ENCODE measurements at places on chromosomes 12 and 14.

GRCh38 chr12:54606556-54606955 is 18.1 kb upstream of the PPP1R1A start:
- no peak for DNase-seq

- DNase-seq: no peak
These were observed 40.3 kb upstream of the NTF3 start for GRCh38 chr12:5391653-5392052.

DNA sequence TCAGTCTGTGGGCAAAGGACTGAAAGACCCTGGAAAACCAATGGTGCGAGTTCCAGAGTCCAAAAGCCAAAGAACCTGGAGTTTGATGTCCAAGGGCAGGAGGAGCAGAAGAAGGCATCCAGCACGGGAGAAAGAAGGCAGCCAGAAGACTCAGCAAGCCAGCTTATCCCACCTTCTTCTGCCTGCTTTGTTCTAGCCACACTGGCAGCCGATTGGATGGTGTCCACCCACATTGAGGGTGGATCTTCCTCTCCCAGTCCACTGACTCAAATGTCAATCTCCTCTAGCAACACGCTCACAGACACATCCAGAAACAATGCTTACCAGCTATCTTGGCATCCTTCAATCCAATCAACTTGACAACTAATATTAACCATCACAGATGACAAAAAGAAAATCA is 57.2 kb upstream of the CAPRIN2 start:
- no peak for DNase-seq

DNA sequence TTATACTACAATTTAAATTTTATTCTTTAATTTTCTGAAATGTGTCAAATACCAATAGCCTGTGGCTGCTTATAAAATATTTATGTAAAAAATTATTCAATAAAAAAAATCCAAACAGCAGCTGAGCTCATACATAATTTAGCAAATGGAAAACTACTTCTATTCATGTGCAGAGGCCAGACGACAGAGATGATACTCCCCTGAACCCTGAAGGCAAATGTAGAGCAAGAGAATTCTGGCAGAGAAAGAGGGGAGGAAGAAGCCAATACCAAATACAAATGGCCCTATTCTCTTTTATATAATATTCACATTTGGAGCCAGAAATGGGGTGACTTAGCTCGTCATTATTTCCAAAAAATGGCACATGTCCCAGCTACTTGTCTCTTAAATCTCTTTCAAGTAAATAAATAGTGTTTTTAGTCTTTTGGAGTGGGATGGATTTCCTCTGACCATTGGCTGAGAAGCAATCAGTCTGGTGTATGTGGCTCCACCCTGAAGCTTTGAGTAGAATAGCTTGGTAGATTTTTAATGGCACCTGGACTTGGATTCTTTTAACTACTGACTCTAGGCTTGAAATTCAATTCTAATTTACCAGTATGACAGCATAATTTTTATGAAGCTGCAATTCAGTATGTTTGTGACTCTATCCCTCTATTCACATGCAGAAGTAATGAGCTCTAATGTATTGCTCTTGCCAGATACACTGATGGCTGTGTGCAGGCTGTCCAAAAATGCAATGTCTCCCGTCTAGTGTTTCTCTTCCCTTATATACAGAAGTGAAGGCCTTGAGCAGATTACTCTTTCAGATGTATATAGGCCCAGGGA is 113.4 kb upstream of the SCAF11 start:
- no peak for DNase-seq

- peak; percentile 93 for DNase-seq
These were observed 2.1 kb upstream of the UBC start for GRCh38 chr12:124916374-124917134.

- no peak for DNase-seq
These were observed 525.4 kb downstream of the TMEM121 start for GRCh38 chr14:106051796-106052195.

GRCh38 chr12:31651893-31652521 is 7.5 kb upstream of the ETFBKMT start:
- no peak for DNase-seq

DNA sequence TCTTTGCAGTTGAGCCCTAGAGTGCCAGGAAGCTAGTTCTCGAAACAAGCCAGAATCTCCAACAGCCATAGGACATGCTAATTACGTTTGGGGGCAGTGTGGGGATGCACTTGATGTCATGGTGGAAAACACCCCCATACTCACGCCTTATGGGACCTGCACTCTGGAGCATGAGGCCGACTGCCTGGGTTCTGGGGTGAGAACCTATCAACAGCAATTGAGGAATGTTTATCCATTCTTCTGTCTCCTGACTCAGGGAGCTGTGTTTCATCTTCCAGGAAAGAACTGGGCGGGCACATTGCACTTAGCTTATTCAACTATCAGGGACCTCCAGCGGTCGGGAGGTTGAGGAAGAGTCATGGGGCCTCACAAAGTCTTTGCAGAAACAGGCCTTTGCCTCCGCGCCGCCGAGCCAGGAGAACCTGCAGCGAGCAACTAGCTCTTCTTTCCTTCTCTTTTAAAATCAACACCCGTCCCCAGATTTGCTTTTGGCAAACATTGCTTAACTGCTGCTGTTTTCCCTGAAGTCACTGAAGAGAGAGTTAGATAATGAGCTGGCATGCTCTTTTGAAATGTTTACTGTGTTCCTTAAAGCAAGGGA is 226.1 kb upstream of the DIO3 start:
- no peak for DNase-seq

GRCh38 chr12:29578731-29579130 is 81.2 kb upstream of the OVCH1 start:
- DNase-seq: no peak

DNA sequence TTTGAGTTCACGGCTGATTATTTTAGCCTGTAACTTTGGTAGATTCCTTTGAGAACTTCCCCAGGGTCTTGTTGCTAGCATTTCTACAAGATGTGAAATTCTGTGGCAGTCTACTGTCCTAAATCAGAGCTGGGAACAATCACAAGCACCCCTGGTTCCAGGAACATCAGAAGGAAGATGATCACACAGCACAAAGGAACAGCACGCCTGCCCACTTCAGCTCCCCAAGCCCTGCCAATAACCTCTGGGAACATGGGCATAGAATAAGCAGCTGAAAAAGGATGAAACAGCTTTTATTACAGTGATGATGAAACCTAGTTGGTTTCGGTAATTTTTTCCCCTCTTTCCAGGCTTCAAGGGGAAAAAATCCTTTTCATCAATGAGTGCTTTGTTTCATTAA is 12.3 kb downstream of the GPR19 start:
- no peak for DNase-seq

DNA sequence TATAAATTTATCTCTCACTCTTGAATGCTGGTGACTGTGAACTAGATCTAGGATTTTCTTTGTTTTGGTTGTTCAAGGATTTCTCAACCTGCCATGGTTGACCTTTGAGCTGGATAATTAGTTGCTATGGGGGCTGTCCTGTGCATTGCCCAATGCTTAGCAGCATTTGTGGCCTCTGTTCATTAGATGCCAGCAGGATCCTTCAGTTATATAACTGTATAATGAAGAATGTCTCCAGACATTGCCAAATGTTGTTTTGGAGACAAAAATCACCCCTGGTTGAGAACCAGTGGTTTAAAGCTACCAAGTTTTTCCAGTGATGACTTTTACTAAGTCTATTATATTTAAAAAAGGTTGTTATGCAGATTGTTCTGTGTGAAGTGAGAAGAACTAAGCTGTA is 147.9 kb upstream of the STXBP6 start:
- no peak for DNase-seq

DNA sequence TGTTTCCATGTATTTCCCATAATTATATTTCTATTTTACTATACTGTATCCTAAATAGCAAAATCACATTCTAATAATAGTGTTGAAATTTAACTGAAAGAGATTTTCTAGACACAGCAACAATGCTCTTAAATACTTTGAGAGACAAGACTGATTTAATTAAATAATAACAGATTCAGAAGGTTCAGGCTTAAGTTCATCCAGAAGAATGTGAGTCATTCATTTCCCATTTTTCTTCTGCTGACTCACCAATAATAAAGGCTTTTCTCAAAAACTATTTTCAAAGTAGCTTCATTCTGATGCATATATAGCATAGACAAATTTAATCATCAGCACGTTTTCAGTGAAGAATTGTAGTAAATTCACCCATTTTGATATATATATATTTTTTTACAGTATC is 481.4 kb downstream of the MDGA2 start:
- no peak for DNase-seq

- DNase-seq: no peak
These were observed 41.5 kb downstream of the PITPNM2 start for GRCh38 chr12:123109319-123109772.

DNA sequence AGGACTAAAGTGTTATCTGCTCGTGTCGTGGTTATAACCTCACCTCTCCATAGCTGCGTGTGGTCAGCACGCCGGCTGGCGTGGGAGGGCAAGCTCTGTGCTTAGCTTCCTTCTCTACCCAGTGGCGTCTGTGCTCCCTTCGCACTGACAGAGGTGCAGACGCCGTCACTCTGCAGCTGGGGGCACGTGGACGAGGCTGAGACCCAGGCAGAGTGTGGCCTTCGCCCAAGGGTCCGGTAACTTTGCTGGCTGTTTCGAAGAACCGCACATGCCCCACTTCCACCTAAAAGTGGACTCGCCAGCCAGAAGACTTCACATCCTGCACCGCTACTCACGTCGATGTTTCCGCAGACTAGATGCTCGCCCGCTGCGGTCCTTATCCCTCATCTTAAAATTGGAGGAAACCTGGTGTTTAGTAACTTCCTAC is 35.9 kb upstream of the DYNC1H1 start:
- no peak for DNase-seq

- peak; percentile 62 for DNase-seq
These were observed 6.3 kb upstream of the MLXIP start for GRCh38 chr12:122072031-122072970.

DNA sequence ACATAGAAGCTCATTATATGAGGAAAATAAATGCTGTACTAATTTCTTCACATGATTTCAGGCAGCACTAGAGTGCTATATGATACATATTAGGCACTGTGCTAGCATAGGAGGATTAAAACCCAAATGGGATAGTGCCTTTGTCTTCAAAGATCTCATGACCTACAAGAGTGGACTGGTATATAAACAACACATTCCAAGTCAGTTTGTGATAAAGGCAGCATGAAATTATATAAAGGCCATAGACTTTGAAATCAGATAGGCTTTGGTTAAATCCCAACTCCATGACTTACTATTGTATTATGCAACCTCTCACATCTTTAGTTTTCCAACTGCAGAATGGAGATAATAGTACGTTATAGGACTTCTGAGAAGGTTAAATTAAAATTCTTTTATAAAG is 179.7 kb downstream of the RAD51B start:
- DNase-seq: no peak

- DNase-seq: no peak
These were observed 7.6 kb downstream of the FCF1 start for GRCh38 chr14:74720526-74720925.

GRCh38 chr12:56808954-56809353 is 45.8 kb downstream of the HSD17B6 start:
- no peak for DNase-seq

DNA sequence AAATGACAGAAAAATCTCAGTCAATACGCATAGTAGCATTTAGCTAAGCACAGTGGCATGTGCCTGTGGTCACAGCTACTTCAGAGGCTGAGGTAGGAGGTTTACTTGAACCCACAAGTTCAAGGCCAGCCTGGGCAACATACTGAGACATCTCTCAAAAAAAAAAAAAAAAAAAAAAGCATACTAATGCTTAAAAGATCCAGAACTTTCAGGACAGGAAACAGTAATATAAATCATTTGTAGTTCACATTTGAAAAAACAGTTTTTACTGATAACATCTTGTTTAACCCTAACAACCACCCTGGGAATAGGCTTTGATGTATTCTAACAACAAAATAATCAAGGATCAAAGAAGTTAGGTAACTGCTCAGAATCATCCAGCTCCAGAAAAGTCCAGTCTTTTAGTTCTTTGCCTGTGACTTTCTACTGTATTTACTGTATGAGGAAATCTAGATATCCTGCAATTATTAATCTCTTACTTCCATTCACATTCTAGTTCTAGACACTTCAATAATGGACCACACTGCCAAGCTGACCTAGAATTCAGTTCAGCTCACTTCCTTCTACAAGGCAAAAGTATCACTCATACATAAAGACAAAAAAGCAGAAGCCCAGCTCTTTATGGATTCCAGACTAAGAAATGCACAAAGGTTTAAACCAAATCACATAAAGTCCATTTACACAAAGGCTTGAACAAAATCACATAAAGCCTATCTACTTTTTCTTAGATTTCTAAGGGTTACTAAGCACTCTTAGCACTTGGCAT is 28.5 kb downstream of the PAWR start:
- no peak for DNase-seq

GRCh38 chr14:100320157-100320856 is 2.8 kb upstream of the SLC25A47 start:
- no peak for DNase-seq

- no peak for DNase-seq
These were observed 88.3 kb downstream of the TESC start for GRCh38 chr12:117010693-117011451.

GRCh38 chr12:51852404-51853137 is 4.1 kb upstream of the FIGNL2 start:
- DNase-seq: no peak

DNA sequence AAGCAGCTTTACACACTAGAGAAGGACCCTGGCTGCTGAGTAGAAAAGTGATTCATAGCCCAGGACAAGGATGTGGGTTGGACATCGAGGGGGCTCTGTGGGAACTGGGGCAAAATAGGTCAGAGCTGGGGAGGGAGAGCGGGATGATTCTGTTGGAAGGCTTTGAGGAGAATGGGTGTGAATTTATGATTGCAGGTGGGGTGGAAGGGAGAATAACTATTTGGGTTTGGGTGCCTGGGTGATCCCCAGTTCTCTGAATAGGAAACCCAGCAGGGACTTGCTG is 13.1 kb downstream of the SERPINA3 start:
- no peak for DNase-seq

- DNase-seq: no peak
These were observed 510 bp downstream of the ARID2 start for GRCh38 chr12:45730084-45730347.

DNA sequence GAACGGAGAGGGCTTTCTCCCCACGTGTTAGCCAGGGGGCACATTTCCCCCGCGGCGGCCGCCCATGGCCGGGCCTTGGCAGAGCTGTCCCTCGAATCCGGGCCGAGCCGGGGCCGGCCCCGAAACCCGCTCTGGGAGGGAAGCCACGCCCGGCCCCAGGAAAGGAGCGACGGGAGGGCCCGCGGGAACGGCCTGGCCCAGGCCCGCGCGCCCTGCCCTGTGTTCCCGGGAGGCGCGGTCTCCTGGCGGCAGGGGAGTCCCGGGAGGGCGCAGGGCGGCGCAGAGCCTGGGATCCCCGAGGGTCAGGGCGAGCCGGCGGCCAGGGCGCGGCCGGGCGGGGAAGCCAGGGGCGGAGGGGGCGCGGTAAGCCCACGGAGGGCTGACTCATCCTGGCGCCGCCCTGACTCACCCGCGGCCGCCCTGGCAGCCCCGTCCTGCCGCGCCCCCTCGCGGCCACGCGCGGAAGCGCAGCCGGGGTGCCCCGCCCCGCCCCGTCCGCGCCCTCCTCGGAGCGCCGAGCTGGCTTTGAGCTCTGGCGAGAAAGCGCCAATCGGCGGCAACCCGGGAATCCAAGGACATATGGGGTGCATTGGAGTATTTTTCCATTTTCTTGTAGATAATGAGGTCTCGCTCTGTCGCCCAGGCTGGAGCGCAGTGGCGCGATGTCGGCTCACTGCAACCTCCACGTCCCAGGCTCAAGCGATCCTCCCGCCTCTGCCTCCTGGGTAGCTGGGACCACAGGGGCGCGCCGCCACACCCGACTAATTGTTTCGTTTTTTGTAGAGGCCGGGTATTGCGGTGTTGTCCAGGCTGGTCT is 31.8 kb upstream of the PLEKHG6 start:
- peak; percentile 87 for DNase-seq

- no peak for DNase-seq
These were observed 63.0 kb upstream of the VRK1 start for GRCh38 chr14:96734076-96734622.

GRCh38 chr12:98870504-98870903 is 225.4 kb downstream of the APAF1 start:
- no peak for DNase-seq

Measured in PC-9 (cell line).